Testis (tissue), 5 donors: ENCODE measurements at places on chromosomes 12 and 14.

DNA sequence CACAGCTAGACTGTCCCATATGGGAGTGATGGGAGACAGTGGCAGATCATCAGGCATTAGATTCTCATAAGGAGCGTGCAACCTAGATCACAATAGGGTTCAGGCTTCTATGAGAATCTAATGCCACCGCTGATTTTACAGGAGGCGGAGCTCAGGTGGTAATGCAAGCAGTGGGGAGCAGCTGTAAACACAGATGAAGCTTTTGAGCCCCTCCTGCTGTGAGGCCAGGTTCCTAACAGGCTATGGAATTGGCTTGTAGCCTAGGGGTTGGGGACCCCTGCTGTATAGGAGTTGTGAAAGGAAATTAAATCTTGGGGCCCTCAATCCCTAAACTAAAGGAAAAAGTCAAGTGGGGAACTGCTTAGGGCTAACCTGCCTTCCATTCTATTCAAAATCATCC lies 29.6 kb downstream of the ADIPOR2 start:
- H3K27ac ChIP-seq, result no peak overlapping the region
- no peak overlapping the region for H3K4me3 ChIP-seq
- H3K4me1 ChIP-seq, result peaks cover 16% of the 10 kb centered on the region
- no peak for DNase-seq

- H3K36me3 ChIP-seq, result no peaks in the 10 kb centered on the region
- no peak overlapping the region for H3K27ac ChIP-seq
- no peaks in the 10 kb centered on the region for H3K4me1 ChIP-seq
- H3K27me3 ChIP-seq, result no peaks in the 10 kb centered on the region
- no peak for DNase-seq
These were observed 53.0 kb downstream of the TBC1D30 start for GRCh38 chr12:64877363-64878004.

GRCh38 chr14:52716155-52716554 lies 9.2 kb downstream of the PSMC6 start:
- no peaks in the 10 kb centered on the region for H3K36me3 ChIP-seq
- H3K27ac ChIP-seq, result no peak overlapping the region
- H3K4me3 ChIP-seq, result no peak overlapping the region
- no peaks in the 10 kb centered on the region for H3K4me1 ChIP-seq
- DNase-seq, result no peak

GRCh38 chr12:122395319-122395718 lies 27.1 kb downstream of the CLIP1 start:
- H3K27me3 ChIP-seq, result no peaks in the 10 kb centered on the region
- H3K4me3 ChIP-seq, result no peak overlapping the region

- H3K27me3 ChIP-seq, result no peaks in the 10 kb centered on the region
- no peak overlapping the region for H3K4me3 ChIP-seq
- H3K4me1 ChIP-seq, result no peaks in the 10 kb centered on the region
- DNase-seq, result peak; percentile 53
- H3K36me3 ChIP-seq, result no peaks in the 10 kb centered on the region
- no peak overlapping the region for H3K27ac ChIP-seq
These were observed 118.9 kb downstream of the PIWIL1 start for GRCh38 chr12:130456375-130457199.

GRCh38 chr12:131805421-131805820 lies 22.8 kb upstream of the MMP17 start:
- no peaks in the 10 kb centered on the region for H3K27me3 ChIP-seq
- H3K36me3 ChIP-seq, result no peaks in the 10 kb centered on the region
- no peak overlapping the region for H3K4me3 ChIP-seq
- no peaks in the 10 kb centered on the region for H3K4me1 ChIP-seq
- no peak for DNase-seq
- no peak overlapping the region for H3K27ac ChIP-seq

- peaks cover 18% of the 10 kb centered on the region for H3K4me1 ChIP-seq
- DNase-seq, result no peak
- H3K27me3 ChIP-seq, result no peaks in the 10 kb centered on the region
- no peak overlapping the region for H3K27ac ChIP-seq
- no peaks in the 10 kb centered on the region for H3K36me3 ChIP-seq
- H3K4me3 ChIP-seq, result no peak overlapping the region
These were observed 16.4 kb upstream of the PLEKHH1 start for GRCh38 chr14:67516676-67517075.
